ENCODE measurements at places on chromosomes 1 and 21.

DNA sequence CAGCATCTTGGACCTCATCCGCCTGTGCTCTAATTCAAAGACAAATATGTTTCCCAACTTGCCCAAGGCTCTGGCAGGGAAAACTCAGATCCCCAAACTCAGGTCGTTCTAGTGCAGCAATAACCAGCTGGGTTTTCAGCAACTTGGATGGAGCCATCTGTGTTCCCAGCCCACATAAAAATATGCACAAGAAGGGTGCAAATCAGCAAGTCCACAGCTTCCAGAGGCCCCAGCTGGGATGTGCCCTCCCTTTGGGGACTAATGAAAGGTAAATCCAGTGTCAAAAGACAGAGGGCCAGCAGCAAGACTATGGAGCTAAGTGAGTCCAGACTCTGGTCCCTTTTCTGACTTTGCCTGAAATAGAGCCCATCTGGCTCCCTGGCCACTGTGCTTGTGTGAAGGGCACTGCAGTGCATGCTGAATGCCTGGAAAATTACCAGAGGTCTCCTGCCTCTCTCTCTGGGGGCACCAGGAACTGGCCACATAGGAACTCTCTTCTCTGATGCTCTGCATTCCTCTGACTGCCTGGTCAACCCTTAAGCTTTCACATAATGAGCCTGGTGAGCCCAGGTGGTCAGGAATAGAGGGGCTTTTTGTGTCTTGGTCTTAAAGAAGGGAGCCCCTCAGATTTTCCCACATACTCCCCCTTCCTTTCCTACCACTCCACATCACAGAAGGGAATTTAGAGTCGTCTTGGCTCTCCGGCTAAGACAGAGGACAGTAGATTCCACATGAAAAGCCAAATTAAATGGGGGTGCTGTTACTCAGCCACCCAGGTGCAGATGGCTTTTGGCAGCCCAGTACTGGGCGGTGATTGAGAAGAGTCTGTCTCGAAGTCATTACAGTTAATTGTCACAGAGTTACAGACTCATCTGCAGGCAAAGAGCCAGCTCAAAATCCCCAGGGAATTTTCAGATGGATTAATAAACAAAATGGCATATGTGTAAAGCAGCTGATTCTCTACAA, 88.1 kb upstream of the C1orf21 start:
- DNase-seq = no peak

DNA sequence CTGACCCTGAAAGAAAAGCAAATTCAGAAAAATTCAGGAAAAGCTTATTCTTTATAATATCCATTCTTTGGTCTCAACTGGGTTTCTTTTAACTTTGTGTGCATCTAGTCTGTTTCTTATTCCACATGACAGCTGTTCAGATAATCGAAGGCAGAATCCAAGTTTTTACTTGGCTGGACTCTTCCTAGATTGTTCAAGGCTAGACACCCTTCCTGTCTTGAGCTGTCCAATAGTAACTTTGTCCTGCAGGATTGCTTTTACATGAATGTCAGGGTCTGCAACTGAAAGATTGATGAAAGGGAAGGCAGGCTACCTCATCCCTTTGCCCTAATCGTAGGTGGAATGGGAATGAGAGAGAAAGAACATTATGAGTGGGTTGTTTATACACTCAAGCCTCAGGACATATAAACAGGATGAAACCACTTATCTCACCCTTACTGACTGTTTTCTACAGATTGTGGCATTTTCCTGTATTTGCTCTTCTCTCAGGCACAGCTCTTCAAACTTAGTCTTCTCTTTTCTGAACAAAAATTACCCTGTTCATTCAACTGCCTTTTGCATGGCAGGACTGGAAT, 76.9 kb downstream of the LEPR start:
- DNase-seq = no peak

GRCh38 chr1:231580874-231581273, 45.7 kb upstream of the DISC1 start:
- no peak for DNase-seq

GRCh38 chr21:37425001-37425400, 58.4 kb downstream of the DYRK1A start:
- DNase-seq = no peak

- no peak for DNase-seq
Observed at GRCh38 chr1:61047061-61047460, 35.3 kb upstream of the NFIA start.

GRCh38 chr1:44322367-44322766, 32.7 kb downstream of the ERI3 start:
- no peak for DNase-seq

DNA sequence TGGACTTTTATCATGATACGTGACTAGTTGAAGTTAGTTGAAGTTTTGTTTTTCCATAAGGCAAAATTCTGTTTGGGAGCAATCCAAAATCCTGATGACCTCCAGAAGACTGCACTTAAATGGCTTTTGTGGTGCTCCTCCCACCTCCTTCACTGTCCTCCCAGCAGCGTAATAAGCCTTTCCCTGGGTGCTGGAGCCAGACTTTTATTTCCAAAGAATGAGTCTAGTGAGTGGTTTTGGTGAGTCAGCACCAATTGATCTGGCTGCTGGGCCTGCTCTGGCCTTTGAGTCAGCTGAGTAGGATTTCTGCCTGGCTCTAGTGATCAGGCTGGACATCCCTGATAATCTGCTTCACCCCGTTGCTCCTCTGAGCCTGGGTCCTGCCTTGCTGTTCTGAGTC, 21.7 kb upstream of the KCND3 start:
- DNase-seq = no peak

DNA sequence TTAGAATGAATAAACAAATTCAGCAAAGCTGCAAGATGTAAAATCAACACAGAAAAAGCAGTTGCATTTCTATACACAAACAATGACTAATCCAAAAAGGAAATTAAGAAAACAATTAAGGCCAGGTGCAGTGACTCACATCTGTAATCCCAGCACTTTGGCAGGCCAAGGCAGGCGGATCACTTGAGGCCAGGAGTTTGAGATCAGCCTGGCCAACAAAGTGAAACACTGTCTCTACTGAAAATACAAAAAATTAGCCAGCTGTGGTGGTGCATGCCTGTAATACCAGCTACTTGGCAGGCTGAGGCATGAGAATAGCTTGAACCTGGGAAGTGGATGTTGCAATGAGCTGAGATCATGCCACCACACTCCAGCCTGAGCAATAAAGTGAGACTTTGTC, 22.3 kb downstream of the THEM4 start:
- DNase-seq = no peak

- DNase-seq = no peak
Observed at GRCh38 chr1:156697481-156697880, 7.9 kb downstream of the CRABP2 start.
